ENCODE measurements at places on chromosomes 5 and 9.
A peak's percentile ranks its signal among the peaks of the same experiment; 100 is the strongest.

- no peak for DNase-seq
Measured at GRCh38 chr5:71589903-71590302, 2.8 kb downstream of the MCCC2 start.

DNA sequence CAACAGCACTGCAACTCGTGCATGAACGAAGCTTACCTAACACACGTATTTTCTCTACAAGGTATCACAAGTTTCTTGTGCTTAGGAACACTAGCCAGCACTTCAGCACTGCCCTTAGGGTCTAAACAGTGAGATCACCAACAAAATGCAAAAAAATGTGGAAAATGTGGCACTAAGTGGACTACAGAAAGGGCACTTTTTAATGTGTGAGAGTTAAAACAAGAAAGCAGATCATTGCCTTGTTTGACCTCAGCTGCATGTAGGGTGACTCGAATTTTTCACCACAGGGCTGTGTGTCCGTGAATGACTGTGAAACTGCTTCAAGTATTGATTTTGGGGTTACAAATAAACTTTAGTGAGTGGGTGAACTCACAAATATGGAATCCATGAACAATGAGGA lies 90.5 kb downstream of the MARCHF3 start:
- DNase-seq = no peak

DNA sequence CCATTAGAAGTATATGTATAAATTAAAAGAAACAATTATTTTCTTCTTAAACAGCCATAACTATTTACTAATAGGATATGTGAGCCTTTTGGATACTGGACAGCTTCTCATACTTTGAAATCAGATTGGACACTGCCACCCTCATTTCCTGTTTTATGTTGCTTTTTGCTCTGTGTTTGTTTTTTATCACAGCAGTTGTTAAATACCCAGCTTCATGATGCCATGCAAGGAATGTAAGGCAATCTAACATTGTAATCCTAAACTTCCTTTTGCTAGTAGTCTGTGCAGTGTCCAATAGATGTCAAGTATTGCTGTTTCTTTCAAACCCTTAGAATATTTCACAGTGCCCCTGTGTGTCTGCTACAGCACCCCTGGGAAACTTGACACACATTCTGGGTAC lies 56.2 kb downstream of the CNTLN start:
- no peak for DNase-seq

- DNase-seq = no peak
Measured at GRCh38 chr5:1152771-1153282, 41.0 kb upstream of the SLC12A7 start.

DNA sequence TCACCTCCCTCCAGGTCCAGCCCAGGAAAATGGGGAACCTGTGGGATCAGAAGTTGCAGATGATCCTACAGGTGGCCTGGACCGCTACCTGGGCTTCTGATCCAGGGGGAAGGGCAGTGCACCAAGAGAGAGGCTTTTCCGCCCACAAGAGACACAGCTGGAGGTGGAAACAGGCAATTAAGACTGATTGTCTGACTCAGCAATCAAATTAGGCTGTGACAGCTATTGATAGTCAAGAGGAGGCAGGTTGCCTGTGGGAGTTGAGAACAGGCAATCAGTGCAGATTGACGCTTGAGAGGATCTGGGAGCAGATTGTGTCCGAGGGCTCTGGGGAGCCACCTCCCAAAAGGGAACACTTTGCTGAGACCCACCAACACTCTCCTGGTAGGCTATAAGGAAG lies 71.1 kb upstream of the SLC44A1 start:
- DNase-seq = no peak

DNA sequence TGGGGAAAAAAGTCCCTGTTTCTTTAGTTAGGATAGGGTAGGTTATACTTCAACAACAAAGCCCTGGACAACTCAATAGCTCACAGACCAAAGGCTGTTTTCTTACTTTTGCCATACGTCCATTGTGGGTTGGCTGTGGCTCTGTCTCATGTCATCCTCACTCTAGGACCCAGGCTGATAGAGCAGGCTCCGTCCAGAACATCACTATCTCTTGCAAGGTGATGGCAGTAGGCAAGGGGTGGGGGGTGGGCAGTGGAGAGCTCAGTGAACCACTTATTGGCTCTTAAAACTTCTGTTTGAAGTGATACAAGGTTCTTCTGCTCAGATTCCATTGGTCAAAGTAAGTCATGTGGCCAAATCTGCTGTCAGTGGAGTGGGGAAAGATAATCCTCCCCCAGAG lies 126.4 kb downstream of the CMYA5 start:
- no peak for DNase-seq

DNA sequence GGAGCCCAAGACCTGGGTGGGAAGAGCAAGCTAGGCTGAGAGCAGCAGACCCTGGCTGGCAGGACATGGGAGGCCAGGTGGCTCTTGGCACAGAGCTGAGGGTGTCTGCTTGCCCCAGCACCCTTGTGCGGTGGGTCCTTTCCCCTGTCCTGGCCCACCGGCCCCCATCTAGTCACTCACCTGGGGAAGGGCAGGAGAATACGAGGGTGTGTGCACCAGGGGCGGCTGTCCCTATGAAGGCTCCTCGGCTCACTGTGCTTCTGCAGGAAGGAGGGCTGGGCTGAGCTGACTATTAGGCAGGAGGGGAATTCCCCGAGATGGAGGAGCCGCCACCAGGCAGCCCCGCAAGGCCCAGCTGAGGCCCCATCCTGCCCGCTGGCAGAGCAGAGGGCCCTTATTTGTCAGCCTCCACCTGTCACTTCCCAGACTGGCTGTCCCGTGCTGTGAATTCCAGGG lies 6.1 kb upstream of the TNIP1 start:
- no peak for DNase-seq

DNA sequence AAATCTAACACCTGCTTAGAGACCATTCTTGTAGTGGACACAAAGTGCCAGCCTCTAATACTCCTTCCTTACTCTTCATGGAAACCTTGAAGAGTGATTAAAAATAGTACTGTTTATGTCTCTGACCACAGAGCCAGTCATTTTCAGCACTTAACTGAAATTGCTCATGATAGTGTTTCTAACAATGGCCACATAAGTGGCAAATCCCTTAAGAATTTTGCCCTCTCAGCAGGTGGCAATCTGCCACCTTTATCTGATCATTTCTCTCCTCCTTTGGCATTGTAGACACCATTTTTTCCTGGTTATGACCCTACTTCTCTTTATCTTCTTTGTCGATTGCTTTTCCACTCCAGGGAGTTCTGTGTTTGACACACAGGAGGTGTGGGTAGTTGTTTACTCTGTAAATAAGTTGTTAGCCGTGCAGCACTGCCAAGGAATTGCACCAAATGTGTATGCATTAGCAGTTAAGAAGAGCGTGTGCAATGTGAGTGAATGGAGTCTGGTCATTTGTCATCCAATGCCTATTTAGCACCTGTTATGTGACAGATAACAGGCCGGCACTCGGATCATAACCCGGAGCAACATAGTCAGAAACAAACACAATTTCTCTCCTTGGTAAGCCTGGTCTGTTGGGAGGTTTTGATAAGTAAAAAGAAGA lies 36.8 kb upstream of the STARD4 start:
- DNase-seq = no peak

GRCh38 chr9:11159318-11159862 lies 546.6 kb upstream of the PTPRD start:
- no peak for DNase-seq

- DNase-seq = no peak
Measured at GRCh38 chr9:79940919-79941318, 369.2 kb downstream of the TLE4 start.

DNA sequence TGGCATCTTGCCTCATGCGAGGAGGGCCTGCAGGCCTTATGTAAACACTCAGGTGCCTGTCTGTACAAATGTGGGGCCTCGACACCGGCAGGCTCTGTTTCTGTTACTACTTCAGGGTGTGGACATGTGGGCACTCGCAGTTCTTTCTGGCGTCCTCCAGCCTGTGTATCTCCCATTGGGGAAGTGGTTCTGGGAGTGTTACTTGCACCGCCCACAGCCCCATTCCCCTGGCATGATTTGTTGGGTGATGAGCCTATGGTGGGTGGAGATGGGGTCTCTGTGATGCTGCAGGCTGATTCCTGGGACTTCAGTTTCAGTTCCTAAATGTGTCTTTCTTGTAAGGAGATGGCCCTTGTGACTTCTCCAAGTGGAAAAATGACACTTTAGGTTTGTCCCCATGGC lies 82.1 kb upstream of the PITX1 start:
- no peak for DNase-seq

DNA sequence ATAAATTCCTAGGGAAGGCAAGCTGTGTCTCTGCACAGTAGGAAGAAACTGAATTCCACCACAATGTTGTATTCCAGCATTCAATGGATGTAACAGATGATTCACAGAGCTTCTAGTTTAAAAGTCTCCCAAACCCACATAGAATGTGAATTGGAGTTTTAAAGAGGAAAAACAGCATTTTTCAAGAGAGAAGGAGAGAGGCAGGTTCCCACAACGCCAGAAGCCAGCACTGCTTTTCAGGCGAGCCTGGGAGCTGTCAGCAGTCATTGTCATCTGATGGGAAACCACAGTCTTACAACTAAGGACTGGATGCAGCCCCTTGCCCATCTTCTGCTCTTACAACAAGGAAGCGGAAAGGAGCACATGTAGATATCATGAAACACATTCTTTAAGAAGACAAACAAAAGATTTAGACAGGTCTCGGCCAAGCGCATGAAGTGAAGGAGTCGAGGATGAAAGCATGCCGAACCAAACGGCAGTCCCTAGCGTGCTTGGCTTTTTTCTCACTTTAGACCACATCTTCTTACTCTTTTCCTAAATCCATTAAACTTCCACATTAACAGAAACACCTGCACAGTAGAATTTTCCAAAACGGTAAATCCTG lies 638 bp downstream of the DIRAS2 start:
- DNase-seq = no peak

- DNase-seq = no peak
Measured at GRCh38 chr9:92036756-92037155, 78.5 kb downstream of the SPTLC1 start.

GRCh38 chr5:122172207-122172606 lies 42.9 kb downstream of the ZNF474 start:
- no peak for DNase-seq

DNA sequence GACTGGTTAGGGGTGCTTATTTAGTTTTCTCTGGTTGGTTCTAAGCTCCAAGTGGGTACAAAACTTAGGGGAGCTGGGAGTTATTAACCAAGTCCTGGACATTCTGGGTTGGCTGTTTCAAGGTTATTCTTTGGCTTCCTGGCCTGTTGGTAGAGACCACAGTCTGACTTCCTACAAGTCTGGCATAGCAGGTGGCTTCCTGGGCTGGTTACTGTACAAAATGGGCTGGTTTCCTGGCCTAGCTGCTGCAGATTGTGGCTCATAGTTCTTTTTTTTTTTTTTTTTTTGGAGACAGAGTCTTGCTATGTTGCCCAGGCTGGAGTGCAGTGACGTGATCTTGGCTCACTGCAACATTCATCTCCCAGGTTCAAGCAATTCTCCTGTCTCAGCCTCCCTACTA lies 46.3 kb upstream of the BARHL1 start:
- no peak for DNase-seq

GRCh38 chr5:172648755-172649154 lies 7.7 kb downstream of the NEURL1B start:
- DNase-seq = no peak

GRCh38 chr5:140548300-140548688 lies 832 bp downstream of the EIF4EBP3 start:
- DNase-seq = no peak

- no peak for DNase-seq
Measured at GRCh38 chr5:149206524-149207141, 65.0 kb upstream of the AFAP1L1 start.

DNA sequence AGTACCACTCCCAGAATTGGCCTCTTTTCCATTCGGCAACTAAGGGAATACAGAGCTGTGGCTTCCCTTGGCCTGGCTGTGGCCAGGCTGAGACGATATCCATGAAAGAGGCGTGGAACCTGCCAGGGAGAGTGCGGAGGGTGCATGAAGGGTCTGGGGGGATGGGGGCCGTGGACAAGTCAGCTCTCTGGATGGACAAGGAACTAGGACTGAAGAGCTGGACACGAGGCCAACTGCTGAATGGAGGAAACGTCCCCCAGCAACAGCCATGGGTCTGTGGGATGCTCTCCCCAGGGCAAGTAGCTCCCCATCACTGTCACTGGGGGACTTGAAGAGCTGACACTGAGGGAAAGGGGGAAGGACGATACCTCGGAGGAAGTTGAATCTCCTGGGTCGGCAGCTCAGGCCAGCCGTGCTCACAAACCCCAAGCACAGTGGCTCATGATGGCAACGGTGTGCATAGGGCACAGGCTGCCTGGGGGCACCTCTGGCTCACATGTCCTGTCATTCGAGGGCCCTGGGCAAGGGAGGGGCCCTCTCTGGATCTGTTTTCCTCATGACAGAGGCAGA lies 4.1 kb upstream of the OLFM1 start:
- DNase-seq = peak; percentile 9

DNA sequence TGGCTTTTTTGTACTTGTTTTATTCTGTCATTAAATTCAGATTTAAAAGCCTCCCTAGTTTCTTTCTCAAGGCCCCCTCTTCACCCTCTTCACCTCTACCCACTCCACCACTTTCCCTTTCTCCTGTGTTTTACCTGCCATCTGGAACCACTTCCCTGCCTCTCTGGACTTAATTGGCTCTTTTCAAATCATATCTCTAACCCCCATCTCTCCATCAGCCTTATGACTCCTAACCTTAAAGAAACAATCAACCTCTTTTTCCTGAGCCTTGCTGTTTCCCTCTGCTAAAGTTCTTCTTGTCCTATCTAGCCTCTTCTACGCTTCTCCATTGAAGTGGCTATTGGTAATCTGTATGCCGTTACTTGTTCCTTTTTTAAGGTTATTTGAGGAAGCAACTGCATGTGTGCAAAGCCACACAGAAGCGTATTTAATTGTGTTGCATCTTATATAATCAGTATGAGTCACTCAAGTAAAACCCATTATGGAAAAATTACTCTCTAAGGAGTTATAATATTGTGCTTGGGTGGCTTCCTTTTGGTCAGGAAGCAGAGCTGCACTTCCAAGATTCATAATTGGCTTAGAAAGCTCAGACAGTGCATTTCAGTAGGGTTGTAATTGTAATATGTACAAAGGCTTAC lies 653.6 kb upstream of the ITGA1 start:
- no peak for DNase-seq

- no peak for DNase-seq
Measured at GRCh38 chr5:37226377-37226776, 22.8 kb downstream of the CPLANE1 start.

- no peak for DNase-seq
Measured at GRCh38 chr5:73899055-73899454, 273.1 kb downstream of the ARHGEF28 start.

- peak; percentile 65 for DNase-seq
Measured at GRCh38 chr9:110048976-110049698, 158.8 kb downstream of the C9orf152 start.

- no peak for DNase-seq
Measured at GRCh38 chr5:103057208-103058130, 62.5 kb downstream of the GIN1 start.
